ENCODE measurements at places on chromosomes 6 and 20.

GRCh38 chr6:112237595-112237994 is 16.8 kb downstream of the LAMA4 start:
- DNase-seq: no peak

DNA sequence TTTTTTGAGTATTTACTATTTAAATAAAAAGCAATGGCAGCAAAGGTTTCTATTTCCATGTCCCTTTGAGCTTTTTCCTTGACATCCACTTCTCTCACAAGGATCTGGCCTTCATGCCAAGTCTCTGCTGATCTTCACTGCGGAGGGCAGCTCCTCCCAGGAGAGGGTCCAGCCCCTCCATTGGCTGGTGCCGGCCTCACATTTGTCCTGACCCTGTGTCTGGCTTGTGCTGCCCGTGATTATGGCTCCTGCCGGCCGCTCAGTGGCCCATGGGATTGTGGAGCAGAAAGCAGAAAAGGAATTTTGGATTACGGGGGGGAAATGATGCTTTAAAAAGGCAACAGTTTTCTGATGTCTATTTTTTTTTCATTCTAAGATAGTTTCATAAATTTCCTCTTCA is 31.2 kb upstream of the PDE7B start:
- DNase-seq: no peak

DNA sequence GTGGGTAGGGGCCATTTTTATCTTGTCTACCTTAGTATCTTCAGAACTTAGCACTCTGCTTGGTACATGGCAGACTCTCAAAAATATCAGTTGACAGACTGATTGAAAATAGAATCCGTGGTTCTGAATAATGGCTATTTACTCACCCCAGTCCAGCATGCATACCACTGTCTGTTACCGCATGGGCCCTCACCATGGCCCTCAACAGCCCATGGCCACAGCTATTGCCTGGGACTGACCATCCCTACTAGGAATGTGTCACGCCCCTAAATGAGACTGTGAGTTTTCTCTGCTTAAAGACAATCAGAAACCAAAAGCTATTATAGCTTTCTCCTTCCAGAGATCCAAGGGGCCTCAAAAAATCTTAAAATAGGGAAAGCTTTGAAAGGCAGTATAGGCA is 207.7 kb downstream of the ATXN1 start:
- DNase-seq: no peak

DNA sequence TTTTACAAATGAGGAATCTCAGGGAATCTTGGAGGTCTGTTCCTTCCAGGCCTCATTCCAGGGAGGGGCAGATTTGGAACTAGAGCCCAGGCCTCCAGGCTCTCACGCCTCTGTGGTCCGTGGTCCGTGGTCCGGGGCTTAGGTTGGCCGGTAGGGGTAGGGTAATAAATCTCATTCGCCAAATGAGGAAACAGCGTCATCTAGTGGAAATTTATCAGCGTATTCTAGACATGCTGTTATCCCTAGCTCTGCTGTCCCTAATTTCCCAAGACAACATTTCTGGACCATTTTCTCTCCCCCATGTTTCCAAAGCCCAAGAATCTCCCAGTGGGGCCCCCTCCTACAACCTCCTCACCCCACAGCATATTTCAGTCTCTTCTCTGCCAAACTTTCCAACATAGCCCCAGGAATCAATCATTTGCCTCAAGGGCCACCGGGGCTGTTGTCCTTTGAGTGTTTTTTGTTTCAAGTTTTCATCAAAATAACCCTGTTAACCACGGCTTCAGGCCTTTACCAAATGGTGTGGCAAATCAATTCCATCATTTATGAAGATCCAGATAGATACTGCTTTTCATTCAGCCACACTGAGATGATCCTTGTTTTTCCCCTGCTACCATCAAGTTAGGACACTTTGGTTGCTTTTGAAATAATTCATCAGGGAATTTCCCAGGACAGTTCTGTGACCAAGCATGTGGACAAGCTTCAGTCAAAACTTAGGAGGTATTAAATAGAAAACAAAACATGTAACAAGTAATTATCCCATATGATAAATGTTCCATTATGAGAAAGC is 126.8 kb downstream of the ALDH8A1 start:
- no peak for DNase-seq

- no peak for DNase-seq
These were observed 495.2 kb downstream of the PREX1 start for GRCh38 chr20:48332555-48332954.

DNA sequence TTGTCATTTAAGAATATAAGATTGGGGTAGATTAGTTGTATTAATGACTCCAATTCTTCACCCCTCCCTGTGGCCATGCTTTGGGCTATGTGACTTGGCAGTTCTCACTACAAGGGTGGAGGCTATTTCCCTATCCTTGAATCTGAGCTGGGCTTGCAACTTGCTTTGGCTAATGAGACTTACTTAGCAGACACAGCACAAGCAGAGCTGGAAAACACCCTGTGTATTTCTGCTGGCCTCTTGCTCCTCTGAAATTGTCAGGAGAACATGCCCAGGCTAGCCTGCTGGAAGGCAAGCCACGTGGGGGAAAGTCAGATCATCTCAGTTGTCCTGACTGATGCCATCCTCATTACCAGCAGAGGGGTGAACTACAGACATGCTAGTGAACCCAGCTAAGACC is 126.5 kb upstream of the HDGFL1 start:
- DNase-seq: peak; percentile 17

DNA sequence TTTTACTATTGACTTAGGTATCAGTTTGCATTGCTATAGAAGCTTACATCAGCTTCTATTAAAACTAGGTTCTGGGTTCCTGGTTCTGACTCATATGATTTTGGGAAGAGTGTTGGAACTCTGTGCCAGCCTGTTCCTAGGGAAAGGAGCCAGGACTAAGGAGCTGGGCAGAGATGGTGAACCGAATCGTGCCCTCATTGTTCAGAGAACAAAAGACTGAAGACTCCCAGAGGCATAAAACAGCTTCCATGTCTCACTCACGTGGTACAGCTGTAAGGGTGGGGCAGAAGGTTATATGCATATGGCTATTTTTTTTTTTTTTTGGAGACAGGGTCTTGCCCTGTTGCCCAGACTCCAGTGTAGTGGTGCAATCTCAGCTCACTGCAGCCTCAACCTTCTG is 89.1 kb upstream of the THBS2 start:
- no peak for DNase-seq

DNA sequence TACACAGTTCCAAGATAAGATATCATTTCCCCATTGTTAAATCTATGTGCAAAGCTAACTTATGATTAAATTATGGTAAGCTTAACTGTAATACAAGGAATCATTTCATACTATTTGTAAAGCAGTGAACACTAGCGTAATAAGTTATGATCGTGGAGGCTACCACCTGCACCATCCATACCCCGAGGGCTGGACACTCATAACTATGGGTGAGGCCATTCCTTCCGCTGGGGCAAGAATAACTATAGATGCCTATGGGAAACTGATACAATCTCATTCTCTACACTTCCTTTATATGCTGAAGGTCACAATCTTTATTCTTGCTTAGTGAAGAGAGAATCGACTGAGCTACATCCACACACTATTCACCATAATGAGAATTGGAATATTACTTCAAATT is 916.0 kb upstream of the FLRT3 start:
- DNase-seq: no peak

DNA sequence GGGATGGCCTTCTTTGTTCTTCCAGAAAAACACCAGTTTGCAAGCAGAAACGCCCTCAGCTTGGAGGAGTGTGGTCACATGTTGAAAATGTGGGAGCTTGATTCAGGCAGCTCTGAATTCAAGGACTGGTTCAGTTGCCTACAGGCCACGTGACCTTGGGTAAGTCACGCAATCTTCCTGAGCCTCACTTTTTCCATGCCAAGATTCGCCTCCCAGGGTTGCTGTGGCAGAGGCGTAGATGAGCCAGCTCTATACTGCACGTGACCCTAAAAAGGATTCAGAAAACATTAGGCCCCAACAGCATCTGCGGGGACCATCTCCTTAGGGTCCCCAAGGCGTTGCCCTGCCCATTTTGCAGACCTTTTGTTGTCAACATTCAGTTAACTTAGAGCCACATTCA is 112.0 kb upstream of the SNX9 start:
- DNase-seq: no peak

- no peak for DNase-seq
These were observed 231.9 kb upstream of the FAM83B start for GRCh38 chr6:54614499-54615195.

- no peak for DNase-seq
These were observed 25.2 kb downstream of the TFAP2B start for GRCh38 chr6:50843842-50844241.

- DNase-seq: no peak
These were observed 382.7 kb downstream of the UTRN start for GRCh38 chr6:144667532-144668503.

DNA sequence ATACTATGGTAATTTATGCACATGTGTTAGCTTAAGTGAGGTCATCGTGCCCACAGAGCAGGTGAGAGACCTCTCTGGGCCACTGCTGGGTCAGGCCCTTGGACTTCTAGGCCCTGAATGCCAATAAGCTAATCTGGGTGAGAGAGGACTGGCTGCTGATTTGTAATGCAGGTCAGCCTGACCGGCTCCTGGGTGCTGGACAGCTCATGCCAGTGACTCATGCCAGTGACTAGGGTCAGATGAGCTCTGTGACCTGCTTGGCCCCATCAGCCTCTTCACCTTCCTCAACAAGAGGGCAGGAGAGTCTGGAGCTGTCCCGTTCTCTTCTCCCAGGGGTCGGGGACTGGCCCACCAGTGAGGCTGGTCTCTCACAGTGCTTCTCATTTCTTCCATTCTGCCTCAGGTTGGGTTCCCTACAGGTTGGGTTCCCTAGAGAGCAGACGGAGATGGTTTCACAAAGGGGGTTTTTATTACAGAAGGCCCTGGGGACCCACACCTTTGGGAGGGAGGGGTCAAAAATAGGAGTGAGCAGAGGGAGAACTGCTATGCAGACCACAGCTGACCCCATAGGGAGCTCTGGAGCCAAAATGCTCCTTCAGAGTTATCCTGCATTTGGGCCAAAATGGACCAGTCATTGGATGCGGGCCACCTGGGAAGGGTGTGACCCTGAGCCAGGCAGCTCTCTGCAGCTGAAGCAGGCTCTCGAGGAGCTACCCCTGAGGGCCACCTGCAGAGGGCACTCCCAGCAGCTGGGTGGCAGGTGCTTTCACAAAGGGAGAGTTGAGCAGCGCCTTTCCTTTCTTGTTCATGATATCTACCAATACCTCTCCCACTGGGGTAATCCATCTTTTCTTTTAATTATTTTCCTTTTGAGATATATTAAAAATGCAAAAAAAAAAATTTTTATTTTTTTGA is 2.2 kb upstream of the OXT start:
- DNase-seq: no peak

DNA sequence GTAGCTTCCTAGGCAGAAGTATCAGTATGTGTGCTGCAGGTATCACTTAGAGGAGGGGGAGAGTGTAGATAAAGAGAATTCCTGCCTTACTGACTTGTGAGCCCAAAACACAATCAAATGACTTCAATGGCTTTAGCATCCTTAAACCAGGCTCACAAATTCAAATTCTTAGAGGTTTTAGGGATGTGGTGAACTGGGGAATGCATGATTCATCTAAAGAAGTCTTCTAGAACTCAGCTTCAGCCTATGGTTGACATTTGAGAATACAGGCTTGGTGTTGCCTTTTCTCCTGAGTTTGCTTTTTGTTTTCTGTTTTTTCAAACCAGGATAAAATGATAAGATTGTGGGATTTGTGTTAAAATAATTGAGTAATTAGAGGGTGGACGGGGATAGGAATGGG is 14.4 kb downstream of the SNRPC start:
- peak; percentile 36 for DNase-seq

- DNase-seq: no peak
These were observed 7.9 kb downstream of the CALHM4 start for GRCh38 chr6:116561377-116562018.

DNA sequence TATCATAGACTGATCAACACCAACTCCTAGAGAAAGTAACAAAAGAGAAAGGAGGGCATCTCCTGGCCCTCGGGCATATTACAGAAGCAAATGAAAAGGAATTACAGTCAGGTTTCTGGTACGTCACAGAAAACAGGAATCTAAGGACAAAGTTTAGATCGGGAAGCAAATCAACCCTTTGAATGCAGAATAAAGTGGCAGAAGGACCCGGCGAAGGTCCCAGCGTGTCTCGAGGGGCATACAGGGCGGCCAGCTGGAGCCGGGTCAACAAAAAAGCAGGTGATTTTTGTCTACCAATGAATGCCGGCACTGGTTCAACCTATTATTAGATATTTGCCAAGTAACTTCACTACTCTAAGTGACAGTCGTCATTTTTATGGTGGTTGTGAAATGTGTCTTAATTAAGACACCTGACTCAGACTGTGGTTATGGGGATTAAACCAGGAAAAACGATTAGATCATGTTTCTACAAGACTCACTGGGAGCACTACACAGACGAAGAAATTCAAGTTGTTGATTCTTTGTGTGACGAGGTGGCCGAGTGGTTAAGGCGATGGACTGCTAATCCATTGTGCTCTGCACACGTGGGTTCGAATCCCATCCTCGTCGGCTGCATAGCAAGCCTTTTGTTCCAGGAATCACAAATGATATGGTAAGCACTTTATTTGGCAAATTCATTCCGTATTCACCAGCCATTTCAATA is 12.4 kb upstream of the ZSCAN9 start:
- DNase-seq: peak; percentile 60

DNA sequence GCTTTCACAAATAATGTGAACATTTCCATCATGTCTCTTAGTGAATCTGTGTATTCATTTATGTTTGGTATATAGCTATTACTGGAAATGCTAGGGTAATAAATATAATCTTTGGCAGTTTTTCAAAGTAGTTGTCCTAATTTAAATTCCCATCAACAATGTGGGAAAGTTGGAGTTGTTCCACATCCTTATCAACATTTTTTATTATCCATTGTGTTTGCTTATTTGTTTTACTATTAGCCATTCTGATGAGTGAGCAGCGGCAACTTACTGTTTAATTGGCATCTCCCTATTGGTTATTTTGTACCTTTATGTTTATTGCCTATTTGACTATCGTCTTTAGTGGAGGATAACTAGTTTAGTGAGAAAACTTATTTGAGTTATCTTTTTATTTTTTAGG is 121.1 kb upstream of the CCN2 start:
- no peak for DNase-seq

GRCh38 chr6:34852406-34853085 is 35.3 kb downstream of the TAF11 start:
- DNase-seq: no peak

DNA sequence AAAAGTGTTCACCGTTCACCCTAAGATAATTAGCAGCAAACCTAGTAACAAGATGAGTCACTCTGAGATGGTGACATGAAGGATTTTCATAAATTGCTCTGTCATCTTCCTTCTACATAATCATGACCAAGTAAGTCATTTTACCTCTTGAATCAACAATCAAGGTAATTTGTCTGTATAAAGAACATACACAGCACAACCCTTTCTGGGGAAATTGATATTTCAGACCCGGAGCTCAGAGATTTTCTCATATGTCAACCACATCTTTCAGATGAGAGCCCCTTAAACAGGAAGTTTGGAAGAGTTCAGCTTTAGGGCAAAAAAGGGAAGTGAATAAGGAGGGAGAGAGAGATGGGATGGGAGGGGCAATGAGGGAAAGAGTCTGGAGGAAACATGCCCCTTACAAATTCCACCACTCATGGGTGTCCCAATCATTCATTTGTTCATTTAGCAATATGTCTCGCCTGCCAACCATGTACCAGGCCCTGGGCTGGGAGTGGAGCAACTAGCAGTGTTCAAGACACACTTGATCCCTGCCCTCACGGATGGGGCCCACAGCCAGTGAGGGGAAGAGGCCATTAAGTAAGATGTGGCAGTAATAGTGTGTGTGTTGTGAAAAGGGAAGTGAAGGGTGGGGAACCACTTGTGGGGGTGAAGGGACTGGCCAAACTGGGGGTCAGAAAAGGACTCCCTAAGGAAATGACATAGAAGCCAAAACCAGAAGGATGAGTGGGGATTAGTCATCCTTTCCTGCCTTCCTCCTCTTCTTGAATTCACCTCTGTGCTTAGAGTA is 190.9 kb downstream of the MAFB start:
- DNase-seq: no peak
